Activated CD8-positive, alpha-beta memory T cell treated with anti-CD3 and anti-CD28 coated beads for 4 hours (primary cell): ENCODE measurements at places on chromosomes 5 and 9.

- no peak for DNase-seq
Observed at GRCh38 chr9:72431036-72431435, 66.0 kb upstream of the ZFAND5 start.

GRCh38 chr5:93580063-93580926, 724 bp downstream of the NR2F1-AS1 start:
- DNase-seq = no peak

DNA sequence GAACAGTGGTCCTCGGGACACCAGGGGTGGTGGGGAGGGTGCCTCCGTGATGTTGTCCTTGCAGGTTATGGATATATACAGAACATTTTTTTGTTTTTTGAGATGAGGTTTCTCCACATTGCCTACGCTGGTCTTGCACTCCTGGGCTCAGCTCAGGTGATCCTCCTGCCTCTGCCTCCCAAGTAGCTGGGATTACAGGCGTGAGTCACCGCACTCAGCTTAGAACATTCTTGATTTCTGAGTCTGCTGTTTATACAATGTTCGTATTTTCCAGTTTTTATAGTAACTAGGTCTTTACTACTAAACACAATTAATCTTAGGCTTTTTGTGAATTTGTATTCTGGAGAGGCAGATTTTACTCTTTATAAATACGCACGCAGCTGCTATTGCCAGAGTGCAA, 6.0 kb downstream of the PMPCA start:
- DNase-seq = no peak

DNA sequence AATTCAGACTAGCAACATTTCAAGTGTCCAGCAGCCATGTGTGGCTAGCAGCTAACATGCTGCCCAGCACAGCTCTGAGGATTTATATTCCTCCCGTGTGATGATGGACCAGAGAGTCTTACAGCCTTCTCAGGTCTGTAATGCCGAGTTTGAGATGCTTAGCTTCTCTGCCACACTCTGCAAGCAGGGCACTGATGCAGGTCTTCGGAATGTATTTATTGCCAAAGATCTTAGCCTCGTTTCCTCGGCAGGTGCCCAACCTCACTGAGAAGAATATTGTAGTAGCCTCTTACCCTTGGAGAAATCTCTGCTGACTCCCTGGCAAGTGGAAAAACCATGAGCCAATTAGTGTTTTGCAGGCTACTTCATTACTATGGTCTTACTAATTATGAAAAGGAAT, 3.7 kb upstream of the RAI14 start:
- no peak for DNase-seq

DNA sequence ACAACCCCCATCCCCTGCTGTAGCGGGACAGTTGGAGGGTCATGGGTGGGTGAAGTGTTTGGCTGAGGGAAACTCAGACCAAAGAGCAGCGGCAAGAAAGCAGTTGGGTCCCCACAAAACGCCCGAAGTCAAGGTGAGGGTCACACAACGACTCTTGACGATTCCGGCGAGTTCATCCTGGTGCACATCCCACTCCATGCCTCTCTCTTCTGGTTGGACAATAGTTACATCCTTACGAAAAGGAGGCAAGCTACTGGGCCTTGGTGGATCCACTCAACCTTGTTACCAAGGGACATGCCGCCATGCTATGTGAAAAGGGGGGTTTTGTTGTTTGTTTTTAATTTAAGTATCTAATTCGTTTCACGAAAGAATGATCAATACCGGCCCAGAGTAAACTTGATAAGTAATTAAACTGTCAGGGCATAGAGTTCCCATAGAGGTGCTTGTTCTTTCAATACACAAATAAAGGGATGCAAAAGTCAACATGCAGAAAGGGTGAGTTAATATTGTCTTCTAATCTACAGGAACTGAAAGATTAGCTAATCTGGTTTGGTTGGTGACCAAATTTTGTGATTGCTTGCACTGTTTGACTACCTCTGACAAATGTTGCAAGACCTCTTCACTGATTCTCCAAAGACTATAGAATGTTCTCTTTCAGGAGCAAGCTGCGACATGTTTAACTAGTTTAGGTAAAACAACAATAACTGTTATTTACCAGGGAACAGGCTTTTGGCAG, 732 bp upstream of the SMIM15 start:
- no peak for DNase-seq

DNA sequence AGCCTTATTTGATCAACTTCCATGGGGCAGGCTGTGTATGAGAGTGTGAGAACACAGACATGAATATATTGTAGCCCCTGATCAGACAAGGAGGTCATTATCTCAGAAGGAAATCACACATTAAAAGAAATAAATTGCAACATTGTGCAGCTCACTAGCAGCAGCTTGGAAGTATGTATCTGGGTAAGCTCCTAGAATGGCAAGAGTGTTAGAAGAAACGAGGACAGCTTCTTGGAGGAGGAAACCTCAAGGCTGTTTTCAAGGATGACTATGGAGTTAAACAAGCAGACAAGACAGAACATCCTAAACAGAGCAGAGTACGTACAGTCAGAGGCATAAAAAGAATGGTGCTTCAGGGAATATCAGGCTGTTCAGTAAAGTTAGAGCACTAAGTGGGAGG, 511.0 kb downstream of the SLCO4C1 start:
- no peak for DNase-seq

DNA sequence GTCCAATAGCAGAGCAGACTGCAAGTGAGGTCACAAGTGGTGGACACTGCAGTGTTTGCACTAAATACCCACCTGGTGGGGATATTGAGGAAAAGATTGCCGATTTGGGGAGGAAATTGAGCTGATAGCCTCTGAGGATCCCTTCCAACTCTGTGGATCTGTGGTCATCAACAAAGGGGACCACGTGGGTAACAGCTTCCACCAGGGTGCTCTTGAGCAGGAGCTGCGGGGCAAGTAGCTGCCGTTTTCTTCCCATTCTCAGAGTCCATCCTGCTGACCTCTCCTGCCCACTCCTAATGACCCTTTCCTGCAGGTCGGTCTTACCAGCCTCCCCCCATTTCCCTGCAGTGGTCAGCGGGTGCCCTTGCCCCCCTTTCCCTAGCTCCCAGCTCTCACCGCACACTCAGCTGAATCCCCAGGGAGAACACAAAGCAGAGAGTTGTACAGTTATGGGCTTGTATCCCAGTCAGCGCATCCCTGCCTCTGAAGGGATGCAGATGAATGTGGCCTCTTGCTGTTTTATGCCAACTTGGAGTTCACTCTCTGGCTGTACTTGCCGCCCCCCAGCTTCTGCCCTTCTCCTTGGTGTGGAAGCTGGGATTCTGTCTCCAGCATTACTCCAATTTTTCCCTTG, 18.0 kb downstream of the DAPK1 start:
- no peak for DNase-seq
